IPS DF 19.7 (cell line): ENCODE measurements at places on chromosomes 4 and X.

DNA sequence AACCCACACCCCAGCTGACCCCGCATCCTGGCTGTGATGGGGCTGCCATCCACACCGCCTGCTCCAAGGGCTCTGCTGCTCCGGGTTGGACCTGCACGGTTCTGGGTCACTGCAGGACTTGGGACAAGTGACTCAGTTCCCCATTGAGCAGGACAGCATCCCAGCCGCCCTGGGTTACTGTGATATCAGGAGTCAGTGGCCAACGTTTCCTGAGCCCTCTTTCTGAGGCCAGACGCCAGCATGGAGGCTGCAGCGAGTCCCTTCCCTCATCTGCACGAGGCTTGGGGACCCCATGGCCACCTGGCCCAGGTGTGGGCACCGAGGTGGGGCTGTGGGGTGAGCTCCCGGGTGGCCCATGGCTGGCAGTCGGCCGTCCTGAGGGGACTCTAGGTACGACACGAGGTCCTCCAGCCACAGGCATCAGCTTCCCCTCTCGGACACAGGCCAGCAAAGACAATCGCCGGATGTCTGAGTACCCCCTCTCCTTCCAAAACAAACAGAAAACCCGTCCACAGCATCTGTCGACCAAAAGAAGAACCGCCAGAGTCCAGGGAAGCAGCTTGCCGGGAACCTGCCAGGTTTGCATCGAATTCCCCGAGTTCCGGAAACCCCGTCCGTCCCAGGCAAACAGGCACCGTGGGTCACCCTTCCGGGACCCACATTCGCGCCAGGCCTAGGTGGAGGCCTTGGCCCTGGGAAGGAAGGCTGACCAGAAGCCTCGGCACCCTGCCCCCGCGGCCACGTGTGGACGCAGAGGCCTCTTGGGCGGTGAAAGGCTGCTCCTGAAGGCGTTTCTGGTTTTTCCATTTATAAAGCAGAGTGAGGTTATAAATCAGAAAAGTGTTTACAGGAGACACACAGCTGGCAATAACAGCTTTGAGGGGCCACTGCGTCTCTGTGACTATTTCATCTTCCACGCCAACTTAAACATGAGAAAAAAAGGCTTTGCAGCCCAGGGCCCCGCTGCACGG lies 136.0 kb downstream of the FAM53A start:
- no peak for DNase-seq

- no peak for DNase-seq
Observed at GRCh38 chr4:90152024-90152423, 24.8 kb downstream of the CCSER1 start.

- DNase-seq, result no peak
Observed at GRCh38 chrX:49019599-49020249, 17.7 kb upstream of the GRIPAP1 start.

DNA sequence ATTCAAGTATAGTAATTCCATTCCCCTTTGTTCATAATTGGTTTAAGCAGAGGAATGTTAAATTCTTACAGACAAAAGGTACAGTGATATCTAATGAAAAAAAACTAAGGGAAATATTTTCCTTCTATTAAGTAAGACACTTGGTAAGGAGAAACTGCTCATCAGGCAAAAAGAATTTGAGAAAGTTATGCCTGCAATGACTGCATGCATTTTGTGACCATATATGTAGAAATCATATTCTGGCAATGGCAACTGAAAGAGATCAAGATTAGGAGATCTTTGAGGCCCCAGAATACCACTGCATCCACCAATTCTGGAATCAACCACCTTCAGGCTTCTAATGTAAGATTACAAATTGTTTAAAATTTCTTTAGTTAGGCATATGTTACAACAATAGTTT lies 364.8 kb downstream of the PCDH10 start:
- no peak for DNase-seq

DNA sequence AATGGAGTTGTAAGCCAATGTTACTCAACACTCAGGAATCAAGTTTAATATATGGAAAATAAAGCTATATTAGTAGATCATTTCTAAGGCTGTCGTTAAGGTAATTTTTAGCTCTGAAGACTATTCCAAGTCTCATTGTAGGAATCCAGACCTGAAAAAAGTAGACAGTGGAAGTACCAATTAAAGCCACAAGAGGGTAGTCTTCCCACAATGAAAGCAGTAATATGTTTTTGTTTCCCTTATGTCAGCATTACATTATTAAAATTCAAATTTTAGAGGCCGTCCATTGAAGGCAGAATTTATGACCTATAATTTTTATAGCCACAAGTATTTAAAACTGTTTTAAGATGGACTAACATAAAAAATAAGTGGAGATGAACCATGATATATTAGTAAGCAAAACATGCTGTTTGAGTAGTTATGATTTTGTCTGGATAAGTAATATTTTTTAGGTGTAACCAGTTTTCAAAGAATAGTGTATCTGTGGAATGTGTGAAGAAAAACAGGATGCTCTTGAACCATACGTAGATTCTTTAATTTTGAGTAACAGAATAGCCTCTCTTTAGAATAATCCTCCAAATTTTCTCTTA lies 372.6 kb upstream of the TECRL start:
- DNase-seq, result no peak

DNA sequence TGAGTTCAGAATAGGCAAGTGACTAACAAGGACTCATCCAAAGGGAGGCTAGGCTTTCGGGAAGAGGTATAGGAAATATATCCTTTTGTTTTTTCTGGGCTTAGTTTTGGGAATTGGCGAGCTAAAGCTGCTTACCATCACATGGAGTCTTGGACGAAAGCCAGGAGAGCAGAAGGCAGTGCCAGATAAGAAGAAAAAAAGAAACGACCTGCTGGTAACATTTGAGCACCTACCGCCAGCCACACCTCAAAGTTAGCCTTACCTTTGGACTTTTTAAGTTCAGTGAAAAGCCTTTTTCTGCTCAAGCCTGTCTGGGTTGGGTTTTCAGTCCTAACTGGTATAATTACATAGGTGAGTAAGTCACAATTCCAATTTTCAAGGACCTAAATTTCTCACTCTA lies 85.1 kb upstream of the LCORL start:
- DNase-seq, result no peak

GRCh38 chr4:26235500-26235899 lies 85.3 kb upstream of the RBPJ start:
- no peak for DNase-seq

GRCh38 chrX:139823806-139824205 lies 109.0 kb downstream of the ATP11C start:
- no peak for DNase-seq

DNA sequence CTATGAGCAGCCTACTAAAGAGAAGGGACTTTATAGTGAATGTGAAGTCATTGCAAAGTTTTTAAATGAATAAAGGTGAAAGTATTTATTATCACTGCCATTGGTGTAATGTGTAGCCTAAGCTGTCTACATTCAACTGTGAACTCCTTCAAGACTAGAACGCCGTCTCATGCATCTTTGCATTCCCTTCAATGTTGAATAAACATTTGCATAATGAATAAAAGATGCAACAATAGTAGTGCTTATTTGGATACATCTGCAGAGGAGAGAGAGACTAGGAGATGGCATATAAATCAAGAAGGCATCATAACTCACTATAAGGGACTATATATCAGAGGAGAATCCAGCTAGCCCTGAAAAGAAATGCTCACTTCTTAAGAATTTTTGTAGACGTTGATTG lies 1623.8 kb upstream of the TENM3 start:
- no peak for DNase-seq

GRCh38 chrX:11619441-11619840 lies 46.3 kb downstream of the ARHGAP6 start:
- DNase-seq, result no peak

GRCh38 chr4:110484029-110484428 lies 8.1 kb downstream of the ENPEP start:
- no peak for DNase-seq

DNA sequence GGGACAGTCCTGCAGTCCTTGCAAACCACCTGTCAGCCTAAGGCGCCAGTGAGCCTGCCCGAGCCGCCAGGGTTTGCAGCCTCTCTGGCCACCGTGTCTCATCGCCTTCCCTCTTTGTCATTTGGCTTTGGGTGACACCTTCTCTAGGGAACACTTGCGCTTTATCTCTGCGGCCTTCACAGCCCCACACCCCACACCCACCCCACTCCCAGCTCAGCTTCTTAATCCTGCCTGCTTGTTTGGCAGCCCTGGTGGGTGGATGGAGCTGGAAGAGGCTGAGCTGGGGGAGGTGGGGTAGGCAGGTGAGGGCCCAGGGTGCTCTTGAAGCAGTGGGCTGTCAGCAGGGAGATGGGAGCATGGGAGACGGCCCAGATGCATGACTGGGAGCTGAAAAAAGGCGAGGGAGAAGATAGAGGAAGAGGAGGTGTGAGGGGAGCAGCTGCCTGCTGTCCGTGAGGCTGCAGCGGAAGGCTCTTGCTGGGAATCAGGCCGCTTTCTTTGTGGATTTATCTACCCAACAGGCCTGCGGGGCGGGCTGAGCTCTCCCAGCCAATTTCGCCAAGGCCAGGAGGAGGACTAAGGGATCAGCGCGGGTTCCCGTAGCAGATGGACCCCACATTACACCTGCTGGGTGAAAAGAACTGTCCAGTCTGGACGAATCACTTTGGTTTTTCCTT lies 97.5 kb upstream of the STOX2 start:
- DNase-seq, result no peak

DNA sequence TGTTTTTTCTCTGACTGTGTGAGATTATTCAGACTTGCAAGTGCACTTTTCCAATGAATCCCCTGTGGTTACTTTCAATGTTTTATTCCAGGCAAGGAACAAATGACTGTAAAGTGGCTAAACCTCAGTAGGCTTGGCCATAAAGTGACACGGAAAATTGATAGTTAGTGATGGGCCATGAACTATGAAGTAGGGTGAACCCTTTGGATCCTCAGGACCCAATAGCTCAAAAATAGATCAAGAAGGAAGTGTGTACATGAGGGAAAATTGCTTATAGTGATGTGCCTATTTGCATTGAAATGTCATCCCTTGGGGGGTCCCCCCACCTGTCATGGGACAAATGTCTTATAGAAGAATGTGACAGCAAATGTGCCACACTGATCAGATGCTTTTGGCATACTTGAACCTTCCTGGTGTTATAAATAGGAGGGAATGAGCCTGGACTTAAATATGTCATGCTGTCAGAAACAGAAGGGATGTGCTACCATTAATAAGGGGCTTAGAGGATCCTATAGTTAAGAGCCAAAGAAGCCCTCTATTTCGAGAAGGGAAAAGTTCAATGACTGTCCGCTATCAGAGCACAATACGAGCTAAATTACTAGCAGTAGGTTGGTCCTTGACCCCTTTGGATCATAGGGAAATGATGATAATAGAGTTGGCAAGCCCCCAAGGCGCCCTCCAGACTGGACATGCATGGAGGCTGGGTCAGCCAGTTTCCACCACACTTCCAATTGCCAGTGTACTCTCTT lies 30.3 kb downstream of the SLC16A2 start:
- DNase-seq, result no peak

GRCh38 chr4:34372815-34373214 lies 1871.5 kb downstream of the ARAP2 start:
- no peak for DNase-seq

DNA sequence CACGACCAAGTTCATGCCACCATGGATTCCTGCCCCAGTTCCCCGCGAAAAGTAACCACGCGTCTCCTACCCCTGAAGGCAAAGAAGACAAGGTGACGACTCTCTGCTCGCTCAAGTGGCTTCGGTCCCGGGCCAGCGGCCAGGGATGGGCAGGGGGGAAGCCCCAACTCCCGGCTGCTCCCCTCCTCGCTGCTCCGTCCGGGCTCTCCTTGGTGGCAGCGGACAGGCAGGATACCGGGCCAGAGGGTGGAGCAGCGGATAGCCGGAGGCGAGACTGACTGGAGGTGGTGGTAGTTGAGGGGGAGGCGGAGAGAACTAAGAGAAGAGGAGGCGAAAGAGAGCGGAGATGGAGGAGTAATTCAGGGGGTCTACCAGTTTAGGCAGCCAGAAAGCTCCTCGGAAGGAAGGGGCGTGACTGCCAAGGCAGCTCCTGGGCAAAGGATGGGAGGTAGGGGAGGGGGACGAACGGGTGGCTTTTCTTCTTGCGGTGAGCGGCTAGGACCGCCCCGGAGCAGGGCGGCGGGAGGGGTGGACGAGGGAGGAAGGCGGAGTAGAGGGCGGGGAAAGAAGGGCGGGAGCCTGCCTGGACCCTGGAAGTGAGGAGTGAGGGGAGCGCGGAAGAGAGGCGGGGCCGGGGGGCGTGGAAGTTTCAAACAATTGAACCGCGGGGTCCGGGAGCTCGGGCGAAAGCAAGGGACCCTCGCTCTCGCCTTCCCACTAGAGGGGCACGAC lies at the start of gene AMOT:
Gene AMOT (minus strand): TSS at position 450 of the 732 bp plus-strand sequence. CDS start 17,705 bp downstream, outside the sequence.
- peak; percentile 57 for DNase-seq

- no peak for DNase-seq
Observed at GRCh38 chrX:13821738-13822137, 4.8 kb upstream of the GPM6B start.

- DNase-seq, result no peak
Observed at GRCh38 chr4:82287720-82288119, 86.1 kb downstream of the HNRNPD start.
